ENCODE measurements at places on chromosomes 2 and 18.

- peak; percentile 44 for DNase-seq
Measured at GRCh38 chr2:10331027-10331701, 28.5 kb downstream of the HPCAL1 start.

DNA sequence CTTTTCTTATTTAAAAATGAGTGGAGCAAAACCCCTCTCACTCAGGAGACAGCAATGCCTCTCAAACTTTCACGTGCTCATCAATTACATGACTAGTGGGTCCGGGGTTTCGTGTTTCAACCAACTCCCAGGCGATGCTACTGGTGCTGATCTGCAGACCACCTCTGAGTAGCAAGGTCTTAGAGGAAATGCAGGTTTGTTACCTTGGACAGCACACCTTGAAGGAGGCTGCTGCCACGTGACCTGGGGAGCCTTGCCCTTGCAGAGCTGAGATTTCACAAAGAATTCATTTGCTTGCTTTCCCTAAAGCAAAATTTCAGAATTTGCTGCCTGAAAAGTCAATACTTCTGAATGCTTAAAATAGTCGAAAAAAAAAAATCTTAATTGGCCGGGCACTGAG lies 32.4 kb downstream of the SMIM21 start:
- no peak for DNase-seq

DNA sequence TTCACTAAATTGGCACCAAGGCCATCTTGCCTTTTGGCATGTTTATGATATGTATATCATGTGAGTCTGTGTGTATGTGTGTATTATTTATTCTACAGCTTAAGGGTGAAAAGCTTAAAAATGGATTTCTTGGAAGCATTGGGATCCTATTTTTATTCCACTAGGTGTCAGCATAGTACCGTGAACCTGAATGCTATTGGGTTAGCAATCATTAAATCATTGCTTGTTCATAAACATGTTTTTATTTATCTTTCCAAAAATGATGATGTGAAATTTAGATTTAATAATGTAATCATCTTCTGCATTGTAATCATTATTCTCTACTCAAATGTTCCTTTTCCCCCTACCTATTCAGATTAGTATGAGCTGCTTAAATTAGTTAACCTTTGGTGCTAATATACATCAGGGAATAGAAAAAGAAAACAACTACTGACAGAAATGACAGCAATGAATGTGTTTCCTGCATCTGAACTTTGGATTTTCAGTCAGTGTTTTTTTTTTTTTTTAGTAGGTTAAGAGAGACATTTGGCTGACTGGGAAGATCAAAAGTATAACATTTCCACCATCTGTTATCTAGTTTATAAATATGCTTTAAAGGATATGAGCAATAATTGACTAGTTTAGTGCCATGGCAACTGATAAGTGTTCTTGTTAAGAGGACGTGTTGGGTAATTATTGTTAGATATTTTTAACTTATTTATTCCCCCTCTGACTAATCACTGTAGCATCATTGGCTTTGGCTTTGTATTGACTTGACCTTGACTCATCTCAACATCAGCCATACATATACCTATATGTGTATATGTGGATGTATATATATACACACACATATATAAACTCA lies 14.1 kb upstream of the ZSWIM2 start:
- DNase-seq, result peak; percentile 68

DNA sequence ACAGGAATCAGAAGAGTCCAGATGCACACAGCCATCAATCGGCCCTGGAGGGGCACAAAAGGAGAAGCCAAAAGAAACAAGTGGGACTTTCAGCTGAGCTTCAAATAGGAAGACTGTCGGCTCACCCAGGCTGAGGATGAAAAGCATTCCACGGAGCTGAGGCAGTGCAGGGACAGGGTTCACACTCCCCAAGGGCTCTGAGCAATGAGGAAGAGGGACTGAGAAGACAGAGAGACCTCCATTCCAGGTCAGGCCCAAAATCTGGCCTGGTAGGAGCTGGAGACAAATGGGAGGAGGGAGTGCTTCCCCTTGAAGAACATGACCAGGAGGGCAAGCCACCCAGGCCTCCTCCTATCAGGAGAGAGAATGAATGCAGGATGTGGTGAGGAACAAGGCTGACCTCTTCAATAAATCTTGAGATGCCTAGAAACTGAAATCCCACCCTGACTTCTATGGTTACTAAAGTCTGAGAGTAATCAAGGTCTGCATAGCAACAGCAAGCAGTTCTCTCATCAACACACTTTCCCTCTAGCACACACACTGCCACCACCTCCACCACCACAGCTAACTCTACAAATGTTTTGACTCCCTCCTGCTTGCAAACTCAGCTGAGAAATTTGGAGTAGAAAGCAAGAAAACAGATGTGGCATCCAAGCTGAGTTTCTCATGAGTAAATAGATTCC lies 434.4 kb downstream of the TNS1 start:
- no peak for DNase-seq

- DNase-seq, result no peak
Measured at GRCh38 chr2:206555721-206556120, 86.6 kb upstream of the FAM237A start.

- no peak for DNase-seq
Measured at GRCh38 chr18:21991081-21991534, 178.3 kb upstream of the GATA6 start.

- no peak for DNase-seq
Measured at GRCh38 chr2:26001743-26002351, 19.6 kb upstream of the KIF3C start.

GRCh38 chr18:78561757-78562510 lies 417.7 kb upstream of the SALL3 start:
- DNase-seq, result peak; percentile 16

- DNase-seq, result no peak
Measured at GRCh38 chr2:209424781-209425470, 1.1 kb downstream of the MAP2 start.

GRCh38 chr18:43863180-43863579 lies 585.9 kb upstream of the SYT4 start:
- no peak for DNase-seq

- DNase-seq, result no peak
Measured at GRCh38 chr2:204152616-204153015, 216.1 kb downstream of the ICOS start.

DNA sequence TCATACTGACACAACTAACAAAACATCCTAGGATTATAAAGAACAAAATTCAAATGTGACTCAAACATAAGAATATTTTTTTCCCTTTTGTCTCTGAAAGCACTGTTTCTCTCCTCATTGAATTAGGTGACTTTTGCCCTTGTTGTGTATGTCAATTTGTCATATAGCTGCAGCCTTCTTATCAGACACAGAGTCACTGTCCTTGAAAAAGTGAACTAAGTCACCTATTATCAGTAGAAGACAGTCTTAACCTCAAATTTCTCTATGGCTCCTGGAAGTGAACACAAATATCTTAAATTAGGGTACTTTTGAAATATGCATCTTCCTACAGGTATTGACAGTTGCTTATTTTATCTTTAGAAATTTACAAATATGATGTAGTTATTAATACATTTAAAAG lies 360.6 kb downstream of the NBAS start:
- DNase-seq, result no peak

GRCh38 chr18:42141439-42141838 lies 186.4 kb downstream of the PIK3C3 start:
- DNase-seq, result no peak

DNA sequence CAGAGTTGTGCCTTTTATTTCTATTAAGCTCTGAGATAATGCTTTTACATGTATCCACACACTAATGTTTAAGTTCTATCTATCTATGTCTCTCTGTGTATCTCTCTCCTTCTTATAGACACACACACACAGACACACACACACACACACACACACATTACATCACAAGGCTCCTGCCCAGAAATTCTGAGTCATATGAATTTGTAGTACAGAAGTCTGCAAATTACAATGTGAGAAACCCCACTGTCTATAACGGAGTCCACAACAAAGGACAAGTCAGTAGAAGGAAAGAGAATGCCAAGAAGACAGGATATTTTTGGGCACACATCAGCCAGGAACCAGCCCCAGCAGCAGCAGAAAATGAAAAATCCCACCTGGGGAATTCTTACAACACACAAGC lies 142.4 kb downstream of the EN1 start:
- no peak for DNase-seq

GRCh38 chr2:71736091-71736861 lies 282.9 kb downstream of the DYSF start:
- DNase-seq, result no peak

GRCh38 chr2:109481599-109481998 lies 132.2 kb downstream of the SEPTIN10 start:
- DNase-seq, result no peak

- peak; percentile 18 for DNase-seq
Measured at GRCh38 chr18:22378672-22379282, 38.9 kb downstream of the CTAGE1 start.

GRCh38 chr2:219719521-219719920 lies 92.1 kb downstream of the SLC4A3 start:
- DNase-seq, result no peak

GRCh38 chr2:45725731-45726130 lies 74.3 kb downstream of the PRKCE start:
- DNase-seq, result no peak

DNA sequence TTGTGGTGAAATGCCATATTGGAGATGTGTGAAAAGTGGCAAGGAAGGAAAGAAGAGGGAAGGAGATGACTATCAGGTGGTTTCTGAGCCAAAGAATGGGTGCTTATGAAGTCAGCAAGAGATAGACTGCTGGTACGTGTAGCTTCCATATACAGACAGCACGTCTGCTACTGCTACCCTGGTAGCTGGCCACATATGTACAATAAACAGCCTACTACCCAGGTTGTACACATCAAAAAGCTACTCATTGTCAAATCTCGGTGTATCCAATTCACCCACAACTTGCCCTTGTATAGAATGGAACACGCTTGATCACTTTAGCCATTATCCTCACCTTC lies 761.8 kb downstream of the LRRTM4 start:
- no peak for DNase-seq

- no peak for DNase-seq
Measured at GRCh38 chr18:41973983-41974382, 18.9 kb downstream of the PIK3C3 start.

- no peak for DNase-seq
Measured at GRCh38 chr2:1781291-1782080, 37.2 kb upstream of the PXDN start.
